Effector memory CD8-positive, alpha-beta T cell (primary cell): ENCODE measurements at places on chromosomes 5 and 9.

- DNase-seq, result no peak
Observed at GRCh38 chr9:97237311-97237786, 70.1 kb upstream of the CCDC180 start.

DNA sequence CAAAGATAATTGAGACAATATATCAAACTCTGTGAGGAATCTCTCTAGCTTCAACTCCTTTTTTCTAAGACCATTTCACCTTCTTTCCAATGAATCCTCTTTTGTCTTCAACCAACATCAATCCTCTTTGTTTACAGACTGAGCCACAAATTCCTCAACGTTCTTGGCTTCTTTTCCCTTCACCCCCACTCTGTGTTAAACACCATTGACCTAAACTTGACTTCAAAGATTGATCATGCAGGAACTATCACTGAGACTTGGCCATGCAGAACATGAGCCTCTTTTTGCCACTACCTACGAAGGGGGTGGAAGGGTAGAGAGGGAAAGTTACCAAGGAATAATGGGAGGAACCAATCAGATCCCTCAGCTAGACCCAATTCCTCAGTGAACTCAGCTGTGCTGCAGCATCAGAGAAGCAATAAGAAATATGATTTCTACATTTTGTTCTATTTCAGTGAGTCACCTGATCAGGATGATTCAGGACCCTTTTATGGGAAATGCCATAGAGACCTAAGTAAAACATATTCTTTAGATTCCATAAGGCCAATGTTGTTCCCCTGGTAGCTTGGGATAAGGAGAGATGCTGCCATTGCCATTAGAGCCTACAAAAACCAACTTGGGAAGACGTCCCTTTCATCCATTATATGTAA lies 187.7 kb upstream of the RGMB start:
- no peak for DNase-seq

GRCh38 chr5:522899-523440 lies 1.3 kb downstream of the SLC9A3 start:
- no peak for DNase-seq

GRCh38 chr5:123817267-123817666 lies 305.3 kb downstream of the CSNK1G3 start:
- no peak for DNase-seq

- no peak for DNase-seq
Observed at GRCh38 chr9:15157381-15157780, 149.6 kb downstream of the TTC39B start.

- no peak for DNase-seq
Observed at GRCh38 chr9:34377404-34377746, 677 bp upstream of the MYORG start.
